ENCODE measurements at places on chromosomes 2 and 18.

DNA sequence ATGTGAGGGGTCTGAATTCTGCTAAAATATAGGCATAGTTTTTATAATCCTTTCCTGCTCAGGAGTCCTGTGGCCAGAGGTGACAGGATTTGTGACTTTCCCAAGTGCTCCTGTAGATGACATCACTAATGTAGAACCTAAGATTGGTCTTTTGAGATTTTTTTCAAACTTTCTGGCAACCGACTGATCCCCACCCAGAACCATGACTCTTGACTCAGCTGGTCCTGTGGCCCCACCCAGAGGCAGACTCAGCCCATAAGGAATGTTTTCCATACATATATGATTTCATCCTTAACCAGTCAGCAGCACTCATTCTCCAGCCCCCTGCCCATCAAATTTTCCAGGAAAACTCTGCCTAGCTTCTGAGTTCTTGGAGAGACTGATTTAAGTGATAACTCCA is 46.8 kb downstream of the COMMD1 start:
- DNase-seq, result no peak

- DNase-seq, result no peak
Measured at GRCh38 chr2:75932996-75933395, 222.3 kb upstream of the GCFC2 start.

DNA sequence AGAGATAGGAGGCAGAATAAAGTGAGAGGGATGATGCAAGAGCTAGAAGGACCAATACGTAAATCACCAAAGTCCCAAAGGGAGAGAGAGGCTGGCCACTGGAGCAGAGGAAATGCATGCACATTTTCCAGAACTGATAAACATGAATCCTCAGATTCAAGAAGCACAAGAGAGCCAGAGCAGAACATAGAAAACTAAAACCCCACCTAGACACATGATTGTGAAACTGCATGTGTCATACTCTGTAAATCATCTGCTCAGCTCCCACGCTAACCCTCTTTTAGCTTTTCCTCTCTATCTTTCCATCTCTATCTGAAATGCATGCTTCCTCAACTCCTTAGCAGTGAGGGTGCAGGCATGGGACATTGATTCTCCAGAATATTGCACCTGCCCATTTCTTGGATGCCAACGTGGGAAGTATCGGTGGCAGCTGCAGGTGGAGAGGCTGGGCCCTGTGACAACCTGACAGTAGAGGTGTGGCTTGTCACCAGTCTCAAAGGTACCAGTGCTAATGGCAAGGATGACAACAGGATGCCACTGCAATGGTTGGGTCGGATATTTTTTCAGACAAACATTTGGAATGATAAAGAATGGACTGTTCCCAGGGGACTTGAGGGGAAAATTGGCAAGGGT is 89.3 kb upstream of the OTOS start:
- no peak for DNase-seq

- DNase-seq, result no peak
Measured at GRCh38 chr2:114157057-114157385, 267.1 kb downstream of the ACTR3 start.

- no peak for DNase-seq
Measured at GRCh38 chr2:234566622-234567021, 69.7 kb upstream of the ARL4C start.

DNA sequence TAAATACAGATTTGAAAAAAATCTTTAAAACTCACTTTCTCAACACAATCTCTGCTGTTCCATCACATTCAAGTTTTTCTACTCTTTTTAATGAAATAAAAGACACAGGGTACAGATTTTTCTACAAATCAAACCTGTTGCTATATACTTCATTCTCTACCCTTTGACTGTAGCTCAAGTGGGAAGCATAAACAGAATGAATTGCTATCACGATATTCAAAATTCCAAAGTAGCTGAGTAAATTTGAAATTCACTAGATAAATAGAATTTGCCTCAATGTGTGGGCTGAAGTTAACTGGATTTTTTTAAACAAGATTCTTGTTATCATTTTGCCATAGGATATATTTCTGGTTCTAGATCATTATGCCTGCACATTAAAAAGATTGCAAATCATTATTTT is 185.9 kb downstream of the ZNF521 start:
- no peak for DNase-seq

GRCh38 chr2:239255218-239255617 is 145.6 kb downstream of the HDAC4 start:
- no peak for DNase-seq

- DNase-seq, result no peak
Measured at GRCh38 chr2:241363426-241363825, 7.3 kb downstream of the FARP2 start.

GRCh38 chr18:60987963-60988362 is 345.3 kb upstream of the CDH20 start:
- DNase-seq, result no peak

GRCh38 chr2:73536133-73536840 is 105.9 kb downstream of the NAT8 start:
- no peak for DNase-seq

GRCh38 chr2:171550613-171551012 is 28.3 kb downstream of the CYBRD1 start:
- DNase-seq, result no peak

DNA sequence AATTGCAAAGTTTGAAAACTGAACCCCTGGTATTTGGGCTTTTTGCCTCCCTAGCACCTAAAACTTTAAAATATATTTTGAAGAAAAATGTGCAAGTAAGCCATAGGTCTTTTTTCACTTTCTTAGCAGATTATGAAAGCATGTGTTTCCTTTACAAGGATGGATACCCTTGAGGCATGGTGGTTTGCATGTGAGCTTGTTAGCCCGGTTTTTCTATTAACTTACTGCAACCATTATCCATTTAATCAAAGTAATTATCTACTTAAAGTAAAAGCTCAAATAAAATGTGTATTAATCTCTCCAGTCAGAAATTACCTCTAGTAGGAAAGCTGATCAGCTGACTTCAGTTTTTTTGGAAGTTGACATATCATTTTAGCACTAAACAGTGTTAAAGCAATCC is 140.6 kb downstream of the EML6 start:
- no peak for DNase-seq

DNA sequence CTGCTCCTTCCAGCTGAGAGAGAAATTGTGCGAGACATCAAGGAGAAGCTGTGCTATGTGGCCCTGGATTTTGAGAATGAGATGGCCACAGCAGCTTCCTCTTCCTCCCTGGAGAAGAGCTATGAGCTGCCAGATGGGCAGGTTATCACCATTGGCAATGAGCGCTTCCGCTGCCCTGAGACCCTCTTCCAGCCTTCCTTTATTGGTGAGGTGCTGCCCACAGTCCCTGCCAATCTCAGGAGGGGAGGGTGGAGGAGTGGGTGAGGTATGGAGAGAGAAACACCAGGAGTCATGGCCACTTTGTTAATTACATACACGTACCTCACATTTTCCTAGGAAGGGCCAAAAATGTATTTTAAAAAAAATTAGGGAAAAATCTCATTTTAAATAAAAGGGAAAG is 12.0 kb upstream of the DGUOK start:
- no peak for DNase-seq

DNA sequence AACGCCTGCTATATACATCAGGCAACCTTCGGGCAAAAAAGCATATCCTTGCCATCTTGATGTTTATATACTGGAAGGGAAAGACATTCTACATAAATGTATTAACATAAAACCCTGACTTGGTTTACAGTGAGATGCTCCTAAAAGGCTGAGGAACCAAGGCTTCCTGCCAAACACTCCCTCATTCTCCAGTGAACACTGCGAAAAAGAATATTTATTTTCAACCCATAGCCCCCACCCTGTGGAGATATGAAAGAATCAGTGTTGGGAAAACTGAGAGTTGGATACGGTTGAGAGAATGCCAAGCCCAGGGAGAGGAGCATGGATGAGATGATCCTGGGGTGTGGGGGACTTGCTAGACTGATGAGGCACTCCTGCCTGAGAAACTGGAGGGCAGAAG is 94.9 kb downstream of the PIEZO2 start:
- no peak for DNase-seq

DNA sequence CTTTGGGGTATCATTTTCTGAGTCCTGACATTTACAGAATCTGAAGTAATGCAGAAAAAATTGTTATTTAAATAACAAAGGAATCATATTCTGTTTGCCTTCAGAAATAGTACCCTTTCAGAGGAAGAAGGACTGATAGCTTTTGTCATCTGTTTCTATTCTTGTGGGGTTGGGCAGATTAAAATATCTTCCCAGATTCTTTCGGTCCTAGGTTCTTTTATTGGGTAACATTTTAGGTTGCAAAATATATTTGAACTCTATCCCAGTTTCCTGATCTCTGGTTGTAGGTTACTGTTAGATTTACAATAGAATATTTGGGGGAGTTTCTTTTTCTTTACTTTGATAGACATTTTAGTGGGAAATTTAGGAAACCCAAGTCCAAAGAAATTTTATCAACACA is 550.5 kb downstream of the SPAG16 start:
- no peak for DNase-seq

GRCh38 chr2:238134393-238134785 is 4.1 kb upstream of the KLHL30 start:
- DNase-seq, result no peak

- no peak for DNase-seq
Measured at GRCh38 chr18:75129717-75130477, 79.0 kb downstream of the PTGR3 start.

DNA sequence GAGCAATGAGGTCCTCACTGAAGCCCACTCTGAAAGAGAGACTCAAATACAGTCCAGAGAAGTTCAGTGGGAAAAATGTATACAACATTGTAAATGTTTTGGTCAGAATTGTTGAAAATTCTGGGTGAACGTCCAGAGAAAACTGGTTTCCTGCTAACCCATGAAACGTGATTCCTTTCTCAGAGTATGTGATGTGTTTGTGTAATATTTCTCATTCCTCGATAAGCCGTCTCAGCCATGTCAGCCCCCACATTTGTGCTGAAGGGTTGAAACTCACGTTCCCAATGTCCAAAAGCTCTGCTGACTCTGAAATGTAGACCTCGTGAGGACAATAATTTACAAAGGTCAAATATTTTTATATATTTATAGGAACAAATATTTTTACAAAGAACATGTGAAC is 51.6 kb downstream of the BMP10 start:
- DNase-seq, result no peak

DNA sequence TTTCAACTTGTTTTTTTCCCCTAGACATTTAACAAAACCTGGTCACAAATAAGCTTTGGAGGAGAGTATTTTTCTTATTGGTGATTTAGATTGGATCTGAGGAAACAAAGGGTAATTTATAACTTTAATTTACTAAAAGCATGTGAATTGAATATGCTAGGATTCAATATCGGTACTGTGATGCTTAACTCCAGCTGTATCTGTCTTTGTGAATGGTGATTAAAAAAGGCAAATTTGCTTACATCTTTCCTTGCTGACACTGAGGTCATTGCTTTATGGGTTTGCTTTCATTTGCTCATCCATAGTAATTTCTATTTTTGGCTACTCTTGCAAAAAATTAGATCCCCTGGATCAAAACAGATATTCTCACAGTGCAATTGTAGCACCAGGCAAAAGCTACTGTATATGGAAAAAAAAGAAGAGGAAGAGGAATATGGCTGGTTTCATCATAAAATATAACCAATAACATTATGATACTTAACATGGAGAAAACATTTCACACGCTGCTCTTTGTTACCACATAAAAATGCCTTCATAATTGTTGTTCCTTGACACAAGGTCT is 832.0 kb upstream of the ZEB2 start:
- DNase-seq, result no peak

DNA sequence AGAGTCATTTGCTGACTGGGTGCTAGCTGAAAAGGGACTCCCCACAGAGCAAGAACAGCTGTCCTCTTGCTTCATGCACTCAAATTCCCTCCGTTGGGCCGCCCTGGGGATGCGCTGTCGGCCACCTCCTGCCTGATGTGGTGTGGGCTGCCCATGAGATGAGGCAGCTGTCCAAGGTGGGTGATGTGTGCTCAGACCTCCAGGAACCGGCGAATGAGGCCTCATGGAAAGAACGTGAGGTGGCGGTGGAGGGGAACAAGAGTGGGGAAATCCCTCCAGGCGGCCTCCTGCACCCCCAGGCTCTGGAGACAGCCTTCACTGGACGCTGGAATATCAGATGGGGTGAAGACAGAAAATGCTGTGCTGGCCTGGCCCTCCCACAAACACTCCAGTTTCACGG is 79.8 kb downstream of the LONRF2 start:
- DNase-seq, result no peak

Measured in COLO829 (cell line).